ENCODE measurements at places on chromosomes 7 and 10.
A peak's percentile ranks its signal among the peaks of the same experiment; 100 is the strongest.

DNA sequence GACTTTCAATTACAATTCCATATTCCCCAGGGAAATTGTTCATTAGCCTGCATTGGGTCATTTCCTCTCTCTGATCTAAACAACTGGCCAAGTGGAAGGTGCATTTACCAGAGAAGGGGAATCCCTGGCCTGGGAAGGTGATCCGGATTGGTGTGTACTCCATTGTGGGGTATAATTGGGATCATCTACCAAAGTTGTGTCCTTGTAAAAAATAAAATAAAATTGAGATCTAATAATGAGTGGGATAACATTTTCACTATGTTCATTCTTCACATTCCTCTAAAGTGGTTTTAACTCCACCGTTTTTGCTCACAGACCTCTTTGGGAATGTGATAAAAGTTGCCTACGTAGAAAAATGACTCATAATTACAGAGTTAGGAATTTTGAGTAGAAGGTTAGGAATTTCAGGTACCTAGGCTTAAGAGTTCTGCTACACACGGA is 22.8 kb downstream of the ARL5B start:
- DNase-seq = no peak

- peak; percentile 35 for DNase-seq
Observed at GRCh38 chr7:128841921-128842673, 11.9 kb downstream of the FLNC start.

DNA sequence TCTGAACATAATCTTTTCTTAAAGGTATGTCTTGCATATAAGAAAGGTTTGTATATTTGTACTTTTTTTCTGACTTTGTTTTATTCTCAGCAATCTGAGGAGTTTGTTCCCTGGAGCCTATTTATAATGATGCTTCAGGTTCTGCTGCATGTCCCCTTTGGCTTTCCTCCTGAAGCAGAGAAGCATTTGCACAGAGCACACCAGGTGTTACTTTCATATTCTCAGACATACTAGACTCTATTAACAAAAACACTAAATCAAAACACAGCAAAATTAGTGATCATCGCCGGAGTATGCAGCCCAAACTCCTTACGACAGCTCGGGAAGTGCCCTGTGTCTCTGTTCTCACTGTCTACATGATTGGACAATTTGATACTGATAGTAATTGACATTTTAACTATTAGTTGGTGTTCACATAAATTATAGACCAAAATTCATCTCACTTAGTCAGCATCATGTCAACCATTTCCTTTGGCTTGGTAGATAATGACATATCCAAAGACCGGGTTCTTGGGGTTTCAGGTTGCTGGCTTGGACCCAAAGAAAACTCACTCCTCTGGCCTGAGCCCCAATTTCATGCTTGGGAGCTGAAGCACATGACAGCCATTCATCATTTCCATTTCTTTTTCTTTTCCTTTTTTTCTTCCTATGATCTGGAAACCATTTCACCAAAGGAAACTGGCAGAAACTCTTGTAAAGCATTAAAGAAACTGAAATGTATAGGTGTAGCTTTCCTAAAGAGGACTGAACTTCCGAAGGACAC is 400.1 kb upstream of the NRP1 start:
- DNase-seq = no peak

DNA sequence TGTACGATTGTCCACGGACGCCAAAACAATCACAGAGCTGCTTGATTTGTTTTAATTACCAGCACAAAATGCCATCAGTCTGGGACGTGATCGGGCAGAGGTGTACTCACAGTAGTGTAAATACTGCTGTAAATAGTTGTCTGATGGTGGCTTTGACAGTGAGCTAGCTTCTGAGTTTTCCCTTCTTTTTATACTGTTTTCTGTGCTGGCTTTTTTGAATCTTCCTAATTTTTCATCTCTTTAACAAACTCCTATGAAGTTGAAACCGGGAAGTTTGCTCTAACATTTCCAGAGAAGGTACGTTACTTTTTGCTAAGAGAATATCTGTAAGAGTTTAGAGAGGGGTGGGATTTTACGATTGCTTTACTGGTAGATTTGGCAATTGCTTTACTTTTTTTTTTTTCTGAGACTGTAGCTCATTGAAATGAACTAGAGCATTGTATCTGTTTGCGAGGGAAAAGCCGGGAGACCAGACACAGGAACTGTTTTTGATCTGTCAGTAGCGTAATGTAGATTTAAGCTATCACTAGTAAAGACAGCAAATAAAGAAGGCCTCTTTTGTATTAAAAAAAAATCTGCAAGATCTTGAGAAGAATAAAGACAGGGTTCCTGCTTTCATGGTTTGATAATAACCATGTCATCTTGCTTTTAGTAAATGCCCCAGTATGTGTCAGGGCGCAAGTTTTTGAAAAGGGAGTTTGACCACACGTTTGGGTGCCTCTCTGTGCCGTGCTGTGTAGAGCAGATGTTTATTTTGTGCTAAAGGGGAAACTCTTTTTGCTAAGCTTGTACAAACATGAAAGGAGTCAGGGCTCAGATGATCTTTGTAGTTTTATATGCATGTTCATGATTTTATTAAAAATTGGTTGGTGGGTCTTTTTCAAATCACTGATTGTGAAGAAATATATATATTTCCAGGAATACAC is 712 bp downstream of the FOXP2 start:
- no peak for DNase-seq

DNA sequence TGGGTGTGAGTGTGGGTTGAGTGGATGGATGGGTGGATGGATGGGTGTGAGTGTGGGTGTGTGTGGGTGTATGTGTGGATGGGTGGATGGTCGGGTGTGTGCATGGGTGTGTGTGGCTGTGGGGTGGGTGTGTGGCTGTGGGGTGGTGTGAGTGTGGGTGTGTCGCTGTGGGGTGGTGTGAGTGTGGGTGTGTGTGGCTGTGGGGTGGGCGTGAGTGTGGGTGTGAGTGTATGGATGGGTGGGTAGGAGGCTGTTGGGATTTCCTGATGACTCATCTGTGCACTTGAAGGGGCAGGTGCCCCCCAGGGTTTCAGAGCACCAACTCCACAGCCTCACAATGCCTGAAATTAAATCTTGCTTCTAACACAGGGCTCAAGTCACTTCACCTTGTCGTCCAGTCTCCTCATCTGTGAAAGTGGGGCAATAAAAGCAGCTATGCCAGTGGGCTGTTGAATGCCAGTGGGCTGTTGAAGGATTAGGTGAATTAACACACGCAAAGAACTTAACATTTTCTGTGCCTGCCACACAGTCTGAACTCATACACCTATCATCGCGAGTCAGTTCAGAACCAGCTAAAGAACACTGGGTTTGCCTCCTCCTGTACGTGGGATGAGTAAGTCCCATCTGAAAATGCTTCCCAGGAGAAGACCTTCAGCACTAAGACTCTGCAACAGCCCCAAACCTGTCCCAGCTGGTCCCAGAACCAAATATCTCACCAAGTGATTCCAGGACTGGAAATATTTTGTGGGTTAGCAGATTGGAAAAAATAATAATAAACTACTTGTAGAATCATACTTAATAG is 32.0 kb downstream of the SFMBT2 start:
- DNase-seq = no peak

DNA sequence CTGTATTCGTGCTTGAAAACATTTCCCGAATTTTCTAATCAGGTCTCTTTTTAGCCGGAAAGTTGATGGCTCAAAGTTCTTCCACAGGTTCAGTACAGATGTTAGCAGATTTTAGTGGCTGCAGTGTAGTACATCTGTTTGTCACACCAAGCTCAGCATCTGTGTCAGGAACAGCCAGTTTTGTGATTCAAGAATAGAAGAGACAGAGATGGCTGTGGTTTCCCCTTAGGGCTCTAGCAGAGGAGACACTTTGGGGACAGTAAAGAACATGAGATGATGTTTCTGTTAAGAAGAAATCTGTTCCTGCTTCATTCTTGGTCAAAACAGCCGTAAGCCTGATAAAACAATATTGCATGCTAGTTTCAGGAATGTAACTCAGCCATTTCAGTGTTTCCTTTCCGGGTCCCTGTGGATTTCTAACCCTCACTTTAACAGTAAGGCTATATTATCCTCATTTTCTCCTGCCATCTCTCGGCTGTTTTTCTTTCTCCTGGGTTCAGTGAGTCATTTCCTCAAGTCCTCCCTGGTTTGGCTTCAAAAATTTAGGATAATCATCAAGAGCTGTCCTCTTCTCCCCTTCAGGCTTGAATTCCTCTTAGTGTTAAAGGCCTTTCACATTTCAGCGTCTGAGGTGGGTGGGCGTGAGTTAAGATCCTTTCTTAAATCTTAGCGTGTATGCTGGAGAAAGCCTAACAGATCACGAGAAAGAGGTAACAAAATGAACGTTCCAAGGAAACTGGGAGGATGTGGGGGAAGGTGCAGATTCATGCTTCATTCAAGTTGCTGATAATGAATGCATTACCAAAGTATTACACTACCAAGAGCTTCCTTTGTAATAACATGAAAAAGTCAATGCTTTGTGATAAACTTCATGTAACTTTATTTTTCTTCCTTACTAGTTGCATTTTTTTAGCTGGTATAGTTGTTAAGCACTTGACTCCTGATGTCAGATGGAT is 37.1 kb upstream of the BICC1 start:
- DNase-seq = no peak

GRCh38 chr7:133348250-133348649 is 95.4 kb downstream of the EXOC4 start:
- DNase-seq = no peak

DNA sequence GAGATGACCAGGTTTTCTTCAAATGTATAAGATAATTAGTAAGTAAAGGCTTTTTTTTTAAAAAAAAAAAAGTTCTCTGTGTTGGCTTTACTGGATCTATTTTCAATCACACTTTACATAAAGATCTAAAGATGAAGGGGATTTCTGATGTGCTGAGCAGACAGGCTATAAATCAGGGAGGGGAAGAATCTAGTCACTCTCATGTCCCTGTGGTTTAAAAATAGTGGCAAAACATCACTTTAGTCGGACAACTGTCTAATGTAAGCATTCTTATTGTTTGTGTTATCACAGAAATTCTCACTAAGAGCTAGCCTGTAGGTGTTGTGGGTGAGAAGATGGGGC is 132.7 kb downstream of the ICA1 start:
- DNase-seq = no peak

DNA sequence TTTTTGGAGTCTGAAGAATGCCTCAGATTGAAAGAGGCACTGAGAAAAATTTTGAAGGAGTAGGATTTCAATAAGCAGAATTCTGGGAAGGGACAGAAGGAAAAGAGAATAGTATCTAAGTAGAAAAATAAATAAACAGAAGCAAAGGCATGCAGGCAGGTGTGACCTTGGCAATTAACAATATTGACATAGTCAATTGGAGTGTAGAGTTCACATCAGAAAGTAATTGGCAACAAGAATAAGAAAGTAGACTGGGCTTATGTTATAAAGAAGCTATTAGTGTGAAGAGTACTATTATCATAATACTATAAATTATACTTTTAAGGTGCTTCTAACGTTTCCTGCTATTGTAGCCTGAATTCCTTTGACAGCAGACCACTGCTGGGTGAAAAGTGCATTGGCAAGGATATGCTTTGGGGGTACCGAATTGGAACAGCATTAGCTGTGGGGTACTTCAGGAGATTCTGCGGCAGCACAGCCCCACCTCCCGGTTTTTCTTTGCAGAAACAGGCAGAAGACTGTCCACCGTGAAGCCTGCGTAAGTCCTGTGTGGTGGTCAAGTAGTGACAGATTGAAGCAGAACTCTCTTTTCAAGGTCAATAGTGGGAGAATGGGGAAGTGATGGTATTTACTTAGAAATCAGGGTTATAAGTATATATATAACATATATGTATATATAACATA is 357.0 kb downstream of the THSD7A start:
- DNase-seq = no peak

DNA sequence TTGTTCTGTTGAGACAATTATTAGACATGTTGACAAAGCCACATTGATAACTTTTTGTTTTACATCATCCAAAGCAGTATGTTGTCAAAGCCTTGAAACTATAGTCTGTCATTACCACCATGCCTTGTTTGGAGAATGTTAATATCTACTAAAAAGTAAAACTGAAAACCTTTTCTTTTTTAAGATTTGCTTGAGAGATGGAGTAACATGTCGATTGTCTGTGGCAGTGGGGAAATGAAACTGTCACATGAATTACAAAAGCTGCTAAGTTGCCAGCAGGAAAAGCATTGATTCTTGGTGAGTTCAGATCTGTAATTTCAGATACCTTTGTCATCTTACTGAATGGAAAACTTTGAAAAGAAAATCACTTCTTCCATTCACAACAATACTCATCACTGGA is 69.1 kb downstream of the TFPI2 start:
- no peak for DNase-seq

Data from activated CD4-positive, CD25-positive, alpha-beta regulatory T cell (primary cell).